GM23248 (cell line): ENCODE measurements at places on chromosomes 16 and 17.

DNA sequence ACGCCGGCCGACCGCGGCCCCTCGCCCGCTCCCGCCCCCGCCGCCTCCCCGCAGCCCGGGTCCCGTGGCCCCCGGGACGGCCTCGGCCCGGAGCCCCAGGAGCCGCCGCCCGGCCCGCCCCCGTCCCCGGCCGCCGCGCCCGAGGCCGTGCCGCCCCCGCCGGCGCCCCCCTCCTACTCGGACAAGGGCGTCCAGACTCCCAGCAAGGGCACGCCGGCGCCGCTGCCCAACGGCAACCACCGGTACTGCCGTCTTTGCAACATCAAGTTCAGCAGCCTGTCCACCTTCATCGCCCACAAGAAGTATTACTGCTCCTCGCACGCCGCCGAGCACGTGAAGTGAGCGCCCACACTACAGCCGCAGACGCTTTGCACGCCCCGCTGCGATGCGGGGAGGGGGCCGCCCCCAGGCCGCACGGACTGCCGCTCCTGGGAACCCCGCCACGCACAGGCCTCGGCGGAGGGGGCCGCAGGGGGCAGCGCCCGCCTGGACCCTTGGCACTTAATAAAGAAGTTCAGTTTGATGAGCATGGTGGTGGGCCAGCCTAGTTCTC lies 35.5 kb upstream of the ZC3H18 start:
- H3K4me3 ChIP-seq, result peak overlapping the region; percentile 90
- DNase-seq, result peak; percentile 82
- no peak overlapping the region for H3K27ac ChIP-seq
- no peaks in the 10 kb centered on the region for H3K27me3 ChIP-seq

- H3K4me1 ChIP-seq, result no peaks in the 10 kb centered on the region
- H3K27me3 ChIP-seq, result no peaks in the 10 kb centered on the region
- no peak overlapping the region for H3K4me3 ChIP-seq
Observed at GRCh38 chr16:49352892-49353291, 20.7 kb upstream of the C16orf78 start.

DNA sequence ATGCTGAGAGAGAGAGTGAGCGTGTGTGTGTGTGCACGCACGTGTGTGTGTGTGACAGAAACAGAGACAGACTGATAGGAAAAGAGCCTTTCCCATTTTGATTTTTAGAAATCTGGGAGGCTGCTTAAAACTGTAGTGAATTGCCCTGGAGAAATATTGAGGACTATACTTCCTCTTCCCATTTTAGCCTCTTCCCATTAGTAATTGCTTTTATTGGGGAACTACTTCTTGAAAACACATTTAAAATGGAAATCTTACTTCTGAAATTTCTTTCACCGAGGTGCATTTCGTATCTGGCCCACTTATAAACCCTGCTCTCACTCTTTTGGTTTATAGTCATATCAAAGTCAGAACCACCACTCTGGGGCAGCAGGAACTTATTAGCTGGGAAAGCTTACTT lies 47.1 kb downstream of the NUP93 start:
- no peaks in the 10 kb centered on the region for H3K36me3 ChIP-seq
- no peaks in the 10 kb centered on the region for H3K27me3 ChIP-seq
- peaks cover 23% of the 10 kb centered on the region for H3K4me1 ChIP-seq
- peak overlapping the region; percentile 71 for H3K27ac ChIP-seq

- peaks cover 36% of the 10 kb centered on the region; the same call in 1 of the 2 replicates for H3K27me3 ChIP-seq
- no peaks in the 10 kb centered on the region for H3K4me1 ChIP-seq
- peak; percentile 39 for DNase-seq
- no peak overlapping the region for H3K27ac ChIP-seq
- no peak overlapping the region for H3K4me3 ChIP-seq
- no peaks in the 10 kb centered on the region for H3K36me3 ChIP-seq
Observed at GRCh38 chr17:34412965-34413441, 50.0 kb upstream of the CCL1 start.

DNA sequence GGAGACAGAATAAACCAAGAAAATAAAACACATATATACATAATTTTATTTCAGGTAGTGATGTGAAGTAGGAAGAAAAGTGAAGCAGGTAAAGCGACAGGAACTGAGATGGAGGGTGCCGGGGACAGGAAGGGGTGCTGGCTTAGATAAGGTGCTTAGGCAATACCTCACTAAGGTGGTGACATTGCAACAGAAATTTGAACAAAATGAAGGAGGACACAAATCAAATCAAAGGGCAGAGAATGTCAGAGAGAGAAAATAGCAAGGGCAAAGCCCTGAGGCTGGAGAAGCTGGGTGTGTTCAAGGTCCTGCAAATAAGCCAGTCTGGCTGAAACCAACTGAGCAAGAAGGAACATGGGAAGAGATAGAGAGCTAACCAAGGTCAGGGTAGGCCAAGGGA lies 5.0 kb upstream of the CDYL2 start:
- no peak overlapping the region for H3K27ac ChIP-seq
- H3K36me3 ChIP-seq, result no peaks in the 10 kb centered on the region
- no peaks in the 10 kb centered on the region for H3K27me3 ChIP-seq
- no peak for DNase-seq
- peaks cover 11% of the 10 kb centered on the region; the same call in 1 of the 2 replicates for H3K4me1 ChIP-seq
- no peak overlapping the region for H3K4me3 ChIP-seq

DNA sequence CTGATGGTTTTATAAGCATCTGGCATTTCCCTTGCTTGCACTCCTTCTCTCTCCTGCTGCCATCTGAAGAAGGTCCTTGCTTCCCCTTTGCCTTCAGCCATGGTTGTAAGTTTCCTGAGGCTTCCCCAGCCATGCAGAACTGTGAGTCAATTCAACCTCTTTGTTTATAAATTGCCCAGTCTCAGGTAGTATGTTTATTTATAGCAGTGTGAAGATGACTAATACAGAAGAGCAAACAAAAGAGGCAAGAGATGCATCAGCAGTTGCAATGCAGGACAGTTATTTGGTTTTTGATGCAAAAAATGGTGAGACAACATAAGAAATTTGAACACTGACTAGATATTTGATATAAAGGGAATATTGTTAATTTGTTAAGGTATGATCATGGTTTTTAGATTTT lies 16.8 kb downstream of the TMEM100 start:
- H3K4me1 ChIP-seq, result peaks cover 5% of the 10 kb centered on the region; the same call in 1 of the 2 replicates
- DNase-seq, result no peak
- H3K27ac ChIP-seq, result no peak overlapping the region
